ENCODE measurements at places on chromosomes 12 and 14.
A peak's percentile ranks its signal among the peaks of the same experiment; 100 is the strongest.

- no peak for ATAC-seq
Observed at GRCh38 chr12:87841935-87842334, 187.3 kb downstream of the C12orf50 start.

- no peak for ATAC-seq
Observed at GRCh38 chr12:63752283-63752682, 27.4 kb upstream of the RXYLT1 start.

- peak; percentile 16 for ATAC-seq
Observed at GRCh38 chr14:32374155-32374554, 45.1 kb downstream of the AKAP6 start.

- no peak for ATAC-seq
Observed at GRCh38 chr12:90058704-90059103, 350.1 kb upstream of the ATP2B1 start.

- no peak for ATAC-seq
Observed at GRCh38 chr12:77151030-77151429, 85.7 kb upstream of the E2F7 start.
